GM19239 (cell line): ENCODE measurements at places on chromosomes 1 and 21.

GRCh38 chr21:36223451-36223850, 66.8 kb downstream of the DOP1B start:
- DNase-seq = no peak

- DNase-seq = no peak
Observed at GRCh38 chr1:55716610-55717009, 501.4 kb upstream of the USP24 start.

DNA sequence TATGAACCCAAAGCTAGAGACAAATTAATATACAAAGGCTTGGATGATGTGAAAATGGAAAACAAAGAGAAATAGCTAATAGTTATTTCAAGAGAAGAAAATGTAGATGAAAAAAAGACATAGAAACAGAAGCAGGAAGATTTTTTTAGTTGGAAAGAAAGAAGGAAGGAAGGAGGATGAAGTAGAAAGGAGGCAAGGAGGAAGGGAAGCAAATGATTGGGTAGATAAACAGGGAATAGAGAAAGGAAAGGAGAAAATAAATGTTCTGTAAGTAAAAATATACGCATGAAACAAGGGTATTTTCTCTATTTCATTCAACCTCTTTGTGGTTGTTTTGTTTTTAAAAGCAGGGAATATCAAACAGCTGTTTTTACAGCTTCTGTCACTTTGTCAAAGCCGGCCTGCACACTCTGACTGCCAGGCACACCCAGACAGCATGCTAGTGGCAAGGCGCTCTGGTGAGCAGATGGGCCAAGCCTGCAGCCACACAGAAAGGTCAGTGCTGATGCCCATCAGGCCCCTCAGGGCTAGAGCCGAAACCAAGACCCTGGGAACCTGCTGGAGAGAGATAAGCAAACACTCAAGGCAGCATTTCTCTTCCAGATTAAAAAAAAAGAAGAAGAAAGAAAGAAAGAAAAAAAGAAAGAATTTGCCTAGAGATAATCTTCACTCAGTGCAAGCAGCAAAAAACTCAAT, 72.9 kb upstream of the CTTNBP2NL start:
- DNase-seq = no peak

DNA sequence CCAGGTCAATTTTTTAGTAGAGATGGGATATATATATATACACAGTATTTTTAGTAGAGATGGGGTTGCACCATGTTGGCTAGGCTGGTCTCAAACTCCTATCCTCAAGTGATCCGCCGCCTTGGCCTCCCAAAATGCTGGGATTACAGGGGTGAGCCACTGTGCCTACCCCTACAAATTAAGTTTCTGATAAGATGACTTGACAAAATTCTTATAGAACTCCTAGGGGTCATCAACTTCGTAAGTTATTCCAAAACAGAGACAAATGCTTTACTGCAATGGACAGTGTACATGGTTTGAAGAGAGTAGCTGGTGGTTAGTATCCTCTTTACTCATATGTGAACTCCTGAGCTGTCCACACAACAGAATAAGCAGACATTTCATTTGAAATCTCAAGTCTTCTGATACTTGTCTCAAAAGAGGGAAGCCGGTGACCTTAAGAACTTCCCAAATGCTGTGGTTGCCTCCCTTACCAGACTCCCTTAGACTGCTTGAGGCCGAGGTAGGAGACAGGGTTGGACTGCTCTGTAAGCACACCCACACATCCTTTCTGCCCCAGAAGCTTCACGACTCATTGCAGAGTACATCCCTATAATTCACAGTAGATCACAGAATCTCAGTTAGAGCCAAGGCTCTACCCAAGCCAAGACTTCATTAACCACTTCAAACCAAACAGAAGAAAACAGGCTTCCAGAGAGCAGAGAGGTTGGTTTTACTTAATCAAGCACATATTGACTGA, 244.1 kb upstream of the IRF2BP2 start:
- no peak for DNase-seq

DNA sequence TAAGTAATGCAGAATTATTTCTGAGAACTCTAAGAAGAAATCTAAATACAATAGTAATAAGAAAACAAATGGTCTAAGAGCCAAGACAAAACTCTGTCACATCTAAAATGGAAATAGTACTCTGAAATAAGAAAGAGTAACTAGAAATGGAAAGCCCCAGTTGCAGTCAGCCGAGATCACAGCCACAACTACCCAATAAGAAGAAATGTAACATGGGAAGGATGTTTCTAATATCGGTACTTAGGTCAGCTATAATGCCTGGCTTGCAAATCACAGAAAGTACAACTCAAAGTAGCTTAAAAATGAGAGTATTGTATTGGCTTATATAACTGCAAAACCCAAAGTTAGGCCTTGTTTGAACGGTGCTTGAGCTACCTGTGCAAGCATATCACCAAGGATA, 58.6 kb upstream of the USP25 start:
- DNase-seq = no peak

GRCh38 chr1:8189931-8190483, 127.9 kb upstream of the SLC45A1 start:
- DNase-seq = no peak

DNA sequence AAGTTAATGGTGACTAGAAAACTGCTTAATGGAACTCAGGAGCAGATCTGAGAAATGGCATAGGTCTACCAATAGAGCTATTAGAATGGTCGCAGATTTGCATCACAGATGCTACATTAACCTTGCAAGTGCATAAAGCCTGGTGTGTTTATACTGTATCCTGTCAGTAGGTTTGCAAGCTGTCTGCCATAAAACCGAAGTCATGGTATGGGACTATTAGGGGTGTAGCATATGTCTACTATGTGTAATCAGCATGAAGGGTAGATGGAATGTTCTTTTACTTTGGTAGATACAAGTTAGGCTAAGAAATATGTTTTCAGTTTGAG, 574.2 kb upstream of the ADGRL2 start:
- no peak for DNase-seq

GRCh38 chr1:207894704-207895103, 16.2 kb downstream of the CD34 start:
- DNase-seq = no peak

GRCh38 chr1:84693005-84693404, 2.7 kb upstream of the SSX2IP start:
- no peak for DNase-seq

GRCh38 chr1:68281946-68282615, 49.8 kb upstream of the WLS start:
- DNase-seq = no peak

GRCh38 chr21:46191257-46191685, 7.0 kb upstream of the SPATC1L start:
- no peak for DNase-seq

- DNase-seq = no peak
Observed at GRCh38 chr21:28311411-28312190, 681.1 kb downstream of the LTN1 start.

DNA sequence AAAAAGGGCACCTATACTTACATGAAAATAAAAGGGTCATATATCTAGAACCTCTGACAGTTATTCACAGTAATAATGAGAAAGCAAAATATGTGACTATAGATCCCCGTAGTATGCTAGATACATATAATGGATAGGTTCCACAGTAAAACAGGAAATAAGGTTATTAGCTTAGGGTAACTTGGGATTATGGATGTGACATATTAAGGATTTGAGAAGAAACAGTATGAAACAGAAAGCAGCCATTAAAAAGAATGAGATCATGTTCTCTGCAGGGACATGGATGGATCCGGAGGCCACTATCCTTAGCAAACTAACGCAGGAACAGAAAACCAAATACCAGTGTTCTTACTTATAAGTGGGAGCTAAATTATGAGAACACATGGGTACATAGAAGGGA, 1547.3 kb downstream of the BRINP3 start:
- no peak for DNase-seq

GRCh38 chr21:43287795-43288755, 119.3 kb downstream of the CRYAA start:
- no peak for DNase-seq

DNA sequence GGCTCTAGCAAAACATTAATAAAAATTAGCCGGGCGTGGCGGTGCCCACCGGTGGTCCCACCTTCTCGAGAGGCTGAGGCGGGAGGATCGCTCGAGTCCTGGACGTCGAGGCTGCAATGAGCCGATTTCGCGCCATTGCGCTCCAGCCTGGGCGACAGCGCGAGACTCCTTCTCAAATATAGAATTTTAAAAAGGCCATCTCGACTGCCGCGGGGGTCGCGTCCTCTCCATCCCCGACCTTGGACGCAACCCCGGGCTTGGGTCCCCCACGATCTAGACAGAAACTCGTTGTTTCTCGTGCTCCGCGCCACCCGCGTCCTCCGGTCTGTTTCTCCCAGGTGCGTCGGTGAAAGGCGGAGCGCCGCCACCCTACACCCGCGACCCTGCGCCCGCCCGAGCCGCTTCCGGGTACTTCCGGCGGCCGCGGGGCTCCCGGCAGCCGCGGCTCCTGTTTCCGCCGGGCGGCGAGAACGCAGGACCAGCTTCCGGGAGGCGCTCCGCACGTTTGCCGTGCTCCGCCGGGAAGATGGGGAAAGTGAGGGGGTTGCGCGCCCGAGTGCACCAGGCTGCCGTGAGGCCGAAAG, at the start of gene SLX9:
TSS of gene SLX9 (plus strand) at position 498 of the 584 bp plus-strand sequence. CDS start at position 527, 29 bp downstream.
- DNase-seq = peak; percentile 96

- DNase-seq = no peak
Observed at GRCh38 chr1:53951697-53952096, 5.5 kb downstream of the LRRC42 start.

DNA sequence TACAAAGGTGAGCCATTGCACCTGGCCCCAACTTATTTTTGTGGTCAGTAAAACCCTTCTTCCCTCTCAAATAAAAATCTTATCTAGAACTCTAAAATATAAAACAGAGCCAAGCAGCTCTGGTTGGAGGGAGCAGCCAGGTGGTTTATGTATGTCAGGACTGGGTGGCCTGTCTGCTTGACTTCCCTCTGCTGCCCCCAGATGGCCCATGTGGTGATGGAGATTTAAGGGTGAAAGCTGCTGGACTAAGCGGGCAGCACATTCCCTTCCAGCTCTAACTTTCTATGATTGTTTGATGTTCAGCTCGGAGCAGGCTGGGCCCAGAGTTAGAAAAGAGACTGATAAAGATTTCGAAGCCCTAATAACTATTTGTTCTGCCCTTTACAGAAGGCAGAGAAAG, 11.9 kb upstream of the PAQR6 start:
- no peak for DNase-seq

GRCh38 chr1:22806584-22806983, 95.9 kb downstream of the EPHB2 start:
- DNase-seq = no peak

GRCh38 chr1:31689379-31689778, 14.4 kb downstream of the COL16A1 start:
- DNase-seq = no peak

GRCh38 chr1:18020021-18020817, 87.4 kb upstream of the IGSF21 start:
- no peak for DNase-seq

DNA sequence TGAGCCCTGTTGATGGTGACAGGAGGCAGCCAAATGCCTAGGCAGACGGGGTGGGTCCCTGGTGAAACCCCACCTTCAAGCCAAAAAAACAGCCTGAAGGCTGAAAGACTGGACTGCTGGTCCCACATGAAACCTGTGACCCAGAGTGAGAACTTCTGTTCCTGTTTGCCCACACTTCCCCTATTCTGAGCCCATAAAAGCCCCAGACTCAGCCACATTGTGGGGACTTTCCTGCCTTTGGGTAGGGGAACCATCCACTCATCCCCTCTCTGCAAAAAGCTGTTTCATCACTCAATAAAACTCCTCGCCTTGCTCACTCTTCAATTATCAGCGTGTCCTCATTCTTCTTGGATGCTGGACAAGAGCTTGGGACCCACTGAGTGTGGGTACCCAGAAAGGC, 25.2 kb downstream of the HTR6 start:
- DNase-seq = no peak

DNA sequence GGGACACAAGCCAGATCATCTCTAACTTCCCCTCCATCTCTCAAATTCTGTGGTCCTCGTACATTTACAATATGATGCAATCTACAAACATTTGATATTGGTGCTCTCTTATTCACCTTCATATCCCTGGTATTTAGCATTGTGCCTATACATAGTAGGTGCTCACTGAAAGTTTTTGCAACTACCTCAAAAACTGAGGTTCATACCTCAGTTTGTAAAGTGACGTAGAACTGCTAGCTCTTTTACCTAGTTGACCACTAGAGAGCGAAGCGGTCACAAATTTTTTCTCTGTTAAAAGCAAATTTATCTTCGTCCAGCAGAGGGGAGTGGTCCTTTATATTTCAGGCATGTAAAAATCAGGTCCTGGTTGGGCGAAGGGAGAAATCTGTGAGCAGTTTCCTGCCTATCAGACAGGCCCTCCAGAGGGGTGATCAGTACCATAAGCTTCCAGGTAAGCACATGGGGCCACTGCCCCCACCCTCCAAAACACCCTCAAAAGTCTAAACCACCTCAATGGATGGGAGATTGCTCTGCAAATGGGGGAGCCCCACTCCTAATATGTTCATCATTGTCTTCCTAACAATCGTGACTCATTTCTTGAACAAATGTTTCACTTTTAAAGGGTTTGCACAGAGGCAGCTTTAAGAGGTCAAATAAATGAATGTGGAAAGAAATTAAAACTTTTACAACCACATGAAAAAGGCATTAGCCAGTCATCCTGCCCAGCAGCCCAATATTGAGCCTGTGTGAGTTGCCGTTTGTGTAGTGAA, 10.6 kb upstream of the HLCS start:
- peak; percentile 40 for DNase-seq

- DNase-seq = no peak
Observed at GRCh38 chr1:90558126-90558525, 159.0 kb downstream of the BARHL2 start.

- DNase-seq = no peak
Observed at GRCh38 chr21:33660406-33660805, 18.1 kb downstream of the ITSN1 start.

DNA sequence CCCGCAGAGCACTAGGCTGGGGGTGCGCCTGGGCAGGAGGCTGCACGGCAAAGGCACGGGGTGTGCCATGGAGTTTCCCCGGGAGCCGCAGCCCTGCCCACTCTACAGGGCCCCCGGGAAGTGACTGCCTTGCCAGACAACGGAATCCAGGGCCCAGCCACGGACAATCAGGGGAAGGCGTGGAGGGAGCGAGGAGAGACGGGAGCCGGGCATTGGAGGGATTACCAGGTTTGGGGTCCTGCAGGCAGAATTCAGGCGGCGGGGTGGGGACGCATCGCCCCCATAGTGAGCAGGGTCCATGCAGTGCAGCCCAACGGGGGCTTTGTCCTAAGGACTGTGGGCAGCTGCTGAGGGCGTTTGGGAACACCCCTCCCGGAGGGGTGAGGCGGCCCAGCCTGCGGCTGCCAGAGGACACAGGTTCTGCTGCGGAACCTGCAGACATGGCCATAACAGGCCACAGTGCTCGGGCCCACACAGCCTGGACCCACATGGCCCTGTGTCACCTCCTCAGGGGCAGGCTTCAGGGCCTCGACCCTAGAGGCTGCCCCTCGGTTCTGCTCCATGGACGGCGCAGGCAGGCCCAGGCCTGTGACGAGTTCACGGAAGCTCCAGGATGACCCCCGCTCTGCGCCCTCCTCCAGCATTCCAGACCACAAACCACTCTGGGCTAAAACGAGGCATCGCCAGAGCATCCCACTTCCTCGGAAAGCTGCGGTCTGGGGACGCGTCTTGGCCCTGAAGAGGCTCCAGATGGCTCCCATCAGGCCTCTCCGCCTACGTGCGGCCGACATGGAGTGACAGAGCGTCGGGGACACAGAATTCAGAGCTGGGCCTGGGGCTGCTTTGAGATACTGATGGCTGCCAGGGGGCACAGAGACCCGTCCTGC, 54.5 kb downstream of the COL6A1 start:
- no peak for DNase-seq

GRCh38 chr1:55386456-55386855, 171.3 kb upstream of the USP24 start:
- no peak for DNase-seq

GRCh38 chr1:116374353-116375147, 1.5 kb downstream of the ATP1A1 start:
- DNase-seq = no peak
